ENCODE measurements at places on chromosomes 6 and 20.

DNA sequence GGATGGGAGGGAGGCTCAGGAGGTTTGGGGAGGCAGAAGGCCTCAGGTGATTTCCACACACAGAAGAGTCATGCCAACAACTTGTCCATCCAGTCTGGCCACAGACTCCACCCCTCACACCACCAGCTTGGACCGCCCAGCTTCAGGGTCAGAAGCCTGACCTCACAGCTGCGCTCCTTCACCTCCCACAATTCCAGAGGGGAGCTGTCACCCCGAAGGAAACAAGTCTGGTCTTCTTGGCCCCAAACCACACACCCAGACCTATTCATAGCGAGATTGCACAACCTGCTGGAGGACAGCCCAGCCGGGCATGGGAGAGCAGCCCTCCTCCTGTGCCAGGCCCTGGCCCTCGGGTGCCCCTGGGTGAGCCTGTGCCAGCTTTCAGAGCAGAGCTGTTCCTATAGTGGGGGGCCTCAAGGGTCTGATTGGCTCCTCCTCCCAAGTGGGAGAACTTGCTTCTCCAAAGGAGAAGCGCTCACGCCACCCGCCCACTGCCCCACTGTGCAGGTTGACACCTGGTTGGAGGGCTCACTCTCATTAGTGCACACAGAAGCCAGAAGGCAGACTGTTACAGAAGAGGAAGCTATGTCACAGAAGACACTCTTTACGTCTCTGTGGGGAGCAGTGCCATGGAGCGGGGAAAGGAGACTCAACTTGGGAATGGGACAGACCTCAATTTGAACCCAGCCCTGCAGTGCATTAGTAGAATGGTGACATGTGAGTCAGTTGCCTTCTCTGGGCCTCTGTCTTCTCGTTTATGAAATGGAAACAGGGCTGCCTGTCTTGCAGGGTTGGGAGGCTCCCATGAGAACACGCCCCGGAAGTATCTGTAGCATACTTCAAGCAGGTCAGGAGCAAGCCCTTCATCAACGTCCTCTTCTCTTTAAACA is 128.8 kb downstream of the FOXO3 start:
- DNase-seq, result no peak

- peak; percentile 25 for DNase-seq
These were observed 515.7 kb downstream of the FRK start for GRCh38 chr6:115544765-115545671.

DNA sequence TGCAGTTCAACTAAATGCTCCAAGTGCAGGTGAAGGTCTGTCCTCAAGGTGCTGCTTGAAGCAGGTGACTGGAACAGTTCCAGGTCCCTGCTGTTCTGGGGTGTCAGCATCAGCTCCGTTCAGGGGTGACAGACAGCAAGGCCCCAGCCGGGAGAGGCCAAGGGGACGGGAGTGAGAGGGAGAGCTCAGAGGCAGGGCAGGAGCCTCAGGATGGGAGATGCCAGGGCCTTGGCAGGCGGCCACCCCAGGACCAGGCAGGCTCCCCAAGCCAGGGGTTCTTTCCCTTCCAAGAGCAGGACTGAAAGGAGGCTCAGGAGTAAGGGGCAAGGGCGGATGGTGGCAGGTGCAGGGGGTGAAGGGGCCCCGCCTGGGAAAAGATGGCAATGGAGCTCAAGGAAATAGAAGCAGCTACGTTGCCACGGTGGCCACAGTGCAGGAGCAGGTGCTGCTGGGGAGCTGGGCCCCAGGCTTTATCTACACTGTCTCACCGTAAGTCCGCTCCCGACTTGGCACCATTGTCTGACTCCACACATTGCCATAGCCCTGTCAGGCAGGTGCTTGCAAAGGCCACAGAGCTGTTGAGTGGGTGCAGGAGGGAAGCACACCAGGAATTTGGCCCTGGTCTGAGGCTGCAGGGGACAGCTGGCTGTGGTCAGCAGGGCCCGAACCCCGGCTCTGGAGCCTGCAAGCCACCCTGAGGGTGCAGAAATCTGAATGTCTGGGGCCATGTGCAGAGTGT is 43.1 kb downstream of the ERMARD start:
- no peak for DNase-seq

- DNase-seq, result no peak
These were observed 63.7 kb upstream of the BEND3 start for GRCh38 chr6:107179004-107179403.

DNA sequence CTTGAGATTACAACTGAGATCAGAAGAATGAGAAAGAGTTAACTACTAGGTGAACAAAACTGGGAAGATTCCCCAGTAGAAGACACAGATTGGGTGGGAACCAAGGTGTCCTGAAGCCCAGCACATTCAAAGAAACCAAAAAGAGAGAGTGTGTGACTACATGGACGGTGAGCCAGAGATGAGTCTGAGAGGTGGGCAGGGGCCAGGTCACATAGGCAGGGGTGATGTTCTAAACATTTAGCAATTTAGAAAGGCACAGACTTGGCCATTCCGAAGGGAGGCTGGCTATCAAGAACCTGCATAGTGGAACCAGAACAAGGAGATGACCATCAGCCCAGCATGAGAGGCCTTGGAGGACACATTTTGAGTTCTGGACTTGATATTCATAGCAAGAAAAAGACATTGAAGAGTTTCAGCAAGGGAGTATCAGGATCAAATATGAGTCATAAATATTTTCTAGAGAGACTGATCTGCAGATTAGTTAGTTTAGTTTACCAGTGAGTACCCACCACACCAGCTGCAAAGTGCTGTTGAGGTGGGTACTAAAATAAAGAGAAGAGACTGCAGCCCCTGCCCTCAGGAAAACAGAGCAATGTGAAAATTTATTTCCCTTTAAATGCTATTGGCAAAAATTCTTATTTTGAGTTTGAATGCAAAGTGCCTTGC is 340.5 kb upstream of the PRDM1 start:
- DNase-seq, result no peak

DNA sequence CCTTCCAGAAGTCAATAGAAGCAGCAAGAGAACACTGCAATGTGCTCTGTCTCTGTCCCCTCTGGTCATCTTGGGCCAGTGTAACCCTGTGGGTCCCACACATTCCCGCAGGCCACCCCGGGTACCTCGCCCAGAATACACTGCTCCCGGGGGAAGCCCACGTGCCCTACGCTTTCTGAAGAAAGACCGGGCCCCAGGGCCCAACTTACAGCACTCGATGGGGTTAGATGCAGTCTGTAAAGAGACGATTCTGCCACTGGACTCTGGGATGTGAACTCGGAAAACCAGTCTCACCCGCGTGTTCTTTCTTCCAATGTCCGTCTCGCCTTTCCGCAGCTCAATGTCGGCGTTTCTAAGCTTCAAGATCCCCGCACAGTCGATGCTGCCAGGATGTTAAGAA is 68.7 kb downstream of the NFATC2 start:
- DNase-seq, result no peak

- no peak for DNase-seq
These were observed 10.9 kb upstream of the F13A1 start for GRCh38 chr6:6331393-6331792.

Data from NT2/D1 (cell line).